ENCODE measurements at places on chromosomes 5 and 9.

DNA sequence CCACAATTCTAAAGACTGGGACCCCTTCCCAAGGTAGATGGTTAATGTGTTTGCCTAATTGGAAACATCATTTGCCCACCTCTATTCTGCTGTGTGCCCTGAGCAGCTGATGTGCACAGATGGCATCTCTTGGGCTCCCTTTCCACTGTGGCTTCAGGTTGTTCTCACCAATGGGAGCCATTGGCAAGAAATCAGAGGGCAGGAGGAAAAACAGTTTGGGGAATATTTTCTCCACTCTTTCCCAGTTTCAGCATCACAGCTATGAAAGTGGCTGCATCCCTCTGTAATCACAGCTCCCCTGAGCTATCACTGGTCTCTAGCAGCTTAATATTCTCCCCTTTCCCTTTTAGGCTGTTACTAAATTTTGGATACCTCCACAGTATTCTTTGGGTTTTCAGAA is 911.6 kb upstream of the SEMA6A start:
- no peak for DNase-seq

GRCh38 chr9:3323714-3324113 is 202.1 kb downstream of the RFX3 start:
- DNase-seq: no peak

- no peak for DNase-seq
Observed at GRCh38 chr9:111843971-111844370, 49.2 kb upstream of the SHOC1 start.

GRCh38 chr5:177370488-177371119 is 12.9 kb downstream of the RGS14 start:
- peak; percentile 72 for DNase-seq

DNA sequence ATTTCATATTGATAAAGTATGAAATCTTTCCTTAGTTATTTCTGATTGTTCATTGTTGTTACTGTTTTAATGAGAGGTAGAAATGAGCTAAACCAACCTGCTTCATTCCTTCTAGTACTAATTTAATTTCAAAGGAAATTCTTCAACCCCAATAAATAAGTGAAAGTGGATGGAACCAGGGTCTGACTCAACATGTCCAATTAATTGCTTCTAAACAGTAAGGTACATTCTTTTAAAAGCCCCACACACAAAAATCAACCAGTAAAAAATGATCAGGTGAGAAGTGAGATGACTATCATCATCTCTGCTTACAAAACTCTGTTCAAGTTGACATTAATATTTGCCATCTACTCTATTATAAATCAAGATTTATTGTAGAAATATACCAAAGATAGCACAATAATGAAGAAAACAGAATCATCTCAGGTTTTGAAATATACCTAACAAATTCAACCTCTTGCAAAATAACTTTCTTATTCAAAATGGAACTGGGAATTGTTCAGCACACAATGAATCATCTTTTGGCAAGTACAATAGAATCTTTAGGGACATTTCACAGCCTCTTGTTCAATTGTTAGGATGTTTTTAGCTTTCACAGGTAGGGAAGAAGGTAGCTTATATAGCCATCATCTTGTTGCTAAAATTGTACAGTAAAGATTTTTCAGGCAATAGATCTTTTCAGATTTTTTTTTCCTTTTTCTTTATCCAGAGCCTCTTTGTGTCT is 114.5 kb downstream of the RPS23 start:
- no peak for DNase-seq

- no peak for DNase-seq
Observed at GRCh38 chr5:39256477-39257235, 37.3 kb upstream of the FYB1 start.

GRCh38 chr5:107687937-107688336 is 17.2 kb upstream of the EFNA5 start:
- DNase-seq: no peak

DNA sequence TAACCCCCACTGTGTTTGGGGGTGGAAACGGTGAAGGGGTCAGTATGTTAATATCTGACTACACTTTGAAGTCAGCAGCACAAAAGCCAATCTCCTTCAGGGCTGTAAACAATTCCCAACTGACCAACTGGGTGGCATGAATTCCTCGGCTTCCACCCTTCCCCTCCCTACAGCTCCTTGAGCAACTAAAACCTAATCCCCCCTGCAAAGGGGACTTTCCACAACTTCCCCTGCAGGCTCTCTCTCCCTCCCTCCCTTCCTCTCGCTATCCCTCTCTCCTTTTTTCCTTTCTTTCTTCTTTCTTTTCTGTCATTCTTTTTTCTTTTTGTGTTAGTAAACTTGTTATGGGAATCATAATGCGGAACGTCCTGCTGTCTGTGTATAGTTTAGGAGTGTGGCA is 65.1 kb upstream of the PTCH1 start:
- DNase-seq: no peak

GRCh38 chr5:160371294-160371693 is 868 bp upstream of the C1QTNF2 start:
- no peak for DNase-seq

DNA sequence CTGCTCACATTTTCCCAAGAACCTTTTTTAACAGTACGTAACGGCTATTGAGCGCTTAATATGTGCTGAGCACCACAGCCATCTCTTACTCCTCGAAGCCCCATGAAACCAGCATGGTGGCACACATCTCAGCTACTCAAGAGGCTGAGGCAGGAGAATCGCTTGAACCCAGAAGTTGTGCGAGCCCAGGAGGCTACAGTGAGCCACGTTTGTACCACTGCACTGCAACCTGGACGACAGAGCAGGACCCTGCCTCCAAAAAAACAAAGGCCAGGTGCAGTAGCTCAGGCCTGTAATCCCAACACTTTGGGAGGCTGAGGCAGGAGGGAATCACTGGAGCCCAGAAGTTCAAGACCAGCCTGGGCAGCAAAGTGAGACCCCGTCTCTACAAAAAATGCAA is 28.2 kb downstream of the AQP7 start:
- DNase-seq: no peak

GRCh38 chr5:151491062-151491461 is 43.7 kb downstream of the SLC36A1 start:
- DNase-seq: no peak

GRCh38 chr9:137213160-137214060 is 7.9 kb downstream of the NDOR1 start:
- no peak for DNase-seq

GRCh38 chr5:147560718-147561331 is 51.0 kb upstream of the DPYSL3 start:
- DNase-seq: no peak

DNA sequence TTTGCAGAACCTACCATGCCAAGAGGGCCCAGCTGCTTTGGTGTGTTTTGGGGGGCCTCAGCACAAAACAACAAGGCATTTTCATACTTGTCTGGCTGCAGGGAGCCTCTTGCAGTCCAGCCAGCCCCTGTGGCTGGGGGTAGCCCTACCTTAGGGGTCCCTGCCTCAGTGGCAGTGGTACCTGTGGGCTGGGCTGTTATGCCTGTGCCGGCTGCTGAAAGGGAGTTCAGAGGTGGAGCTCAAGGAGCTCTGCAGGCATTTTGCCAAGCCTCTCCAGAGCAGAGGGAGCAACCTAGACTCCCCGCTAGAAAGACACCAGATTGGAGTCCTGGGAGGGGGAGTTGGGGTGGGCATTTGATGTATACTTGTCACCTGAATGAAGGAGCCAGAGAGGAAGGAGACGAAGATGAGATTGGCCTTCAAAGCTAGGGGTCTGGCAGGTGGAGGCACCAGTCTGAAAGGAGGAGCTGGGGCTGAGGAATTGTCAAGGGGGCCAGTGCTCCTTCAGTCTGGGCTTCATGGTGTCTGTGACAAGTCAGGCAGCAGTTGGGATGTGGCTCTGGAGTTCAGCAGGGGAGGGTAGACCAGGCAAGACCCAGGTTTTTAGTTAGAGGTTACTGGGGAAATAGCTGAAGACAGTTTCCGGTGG is 1.5 kb downstream of the SHROOM1 start:
- DNase-seq: no peak

- no peak for DNase-seq
Observed at GRCh38 chr9:91465420-91465819, 41.8 kb upstream of the NFIL3 start.

GRCh38 chr5:33319841-33320240 is 120.9 kb upstream of the TARS1 start:
- DNase-seq: no peak

DNA sequence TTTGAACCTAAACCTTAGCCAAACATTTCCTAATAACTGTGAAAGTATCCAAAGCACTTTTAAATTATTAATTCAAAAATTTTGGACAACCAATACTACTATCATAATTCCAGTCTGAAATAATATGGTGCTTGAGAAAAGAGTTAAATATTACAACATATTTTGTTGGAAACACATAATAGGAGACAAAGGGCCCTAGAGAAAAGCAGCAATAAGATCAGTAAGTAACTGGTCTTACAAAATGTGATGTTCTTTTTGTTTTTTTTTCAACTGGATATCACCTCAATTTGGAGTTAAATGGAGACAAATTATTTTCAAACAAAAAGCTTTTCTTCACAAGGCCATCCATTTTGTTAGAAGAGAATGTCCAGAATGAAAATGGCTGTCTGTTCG is 21.1 kb downstream of the SRFBP1 start:
- no peak for DNase-seq

DNA sequence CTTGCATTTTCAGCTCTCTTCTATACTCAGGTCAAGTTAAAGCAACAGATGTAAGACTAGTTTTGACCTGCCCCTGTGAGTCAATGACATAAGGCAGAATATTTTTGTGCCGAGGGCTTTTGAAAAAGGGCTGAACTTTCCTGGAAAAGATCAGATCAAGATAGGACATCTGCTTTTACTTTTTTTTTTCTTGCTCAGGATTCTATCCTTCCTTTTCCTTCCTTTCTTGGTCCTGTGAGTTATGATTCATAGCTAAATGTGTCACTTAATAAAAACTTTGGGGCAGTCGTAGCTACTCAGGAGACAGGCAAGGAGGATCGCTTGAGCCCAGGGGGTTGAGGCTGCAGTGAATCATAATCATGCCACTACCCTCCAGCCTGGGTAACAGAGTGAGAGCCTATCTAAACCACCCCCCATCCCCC is 84.3 kb upstream of the BRINP1 start:
- no peak for DNase-seq

DNA sequence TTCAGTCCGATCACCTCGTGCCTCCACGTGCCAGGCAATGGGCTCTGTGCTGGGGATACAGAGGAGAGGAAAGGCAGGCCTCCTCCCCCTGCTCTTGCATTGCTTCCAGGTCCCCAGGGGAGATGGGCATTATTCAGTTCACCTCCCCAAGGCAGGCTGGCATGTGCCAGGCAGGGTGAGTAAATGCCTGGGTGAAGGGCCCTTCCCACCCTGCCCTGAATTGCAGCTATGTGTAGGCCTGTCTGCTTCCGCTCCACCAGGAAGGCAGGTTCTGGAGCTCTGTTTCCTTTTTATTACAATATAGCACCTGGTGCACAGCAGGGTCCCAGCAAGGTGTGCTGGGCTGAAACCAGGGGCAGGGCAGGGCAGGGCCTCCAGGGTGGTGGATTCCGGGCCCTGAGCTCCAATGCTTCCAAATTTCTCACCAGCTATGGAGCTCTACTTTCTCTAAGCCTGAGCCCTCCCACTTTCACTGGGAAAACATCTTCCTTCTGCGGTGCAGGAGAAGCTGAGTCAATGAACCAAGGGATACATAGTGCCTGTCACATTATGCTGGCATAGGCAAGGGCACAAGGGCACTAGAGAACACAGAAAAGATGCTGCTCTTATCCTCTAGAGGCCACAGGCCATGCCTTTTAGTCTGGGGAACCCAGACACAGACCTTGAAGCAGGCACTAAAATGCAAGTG is 42.0 kb downstream of the SHB start:
- DNase-seq: no peak

GRCh38 chr5:132300577-132301343 is 6.6 kb downstream of the SLC22A4 start:
- DNase-seq: no peak

DNA sequence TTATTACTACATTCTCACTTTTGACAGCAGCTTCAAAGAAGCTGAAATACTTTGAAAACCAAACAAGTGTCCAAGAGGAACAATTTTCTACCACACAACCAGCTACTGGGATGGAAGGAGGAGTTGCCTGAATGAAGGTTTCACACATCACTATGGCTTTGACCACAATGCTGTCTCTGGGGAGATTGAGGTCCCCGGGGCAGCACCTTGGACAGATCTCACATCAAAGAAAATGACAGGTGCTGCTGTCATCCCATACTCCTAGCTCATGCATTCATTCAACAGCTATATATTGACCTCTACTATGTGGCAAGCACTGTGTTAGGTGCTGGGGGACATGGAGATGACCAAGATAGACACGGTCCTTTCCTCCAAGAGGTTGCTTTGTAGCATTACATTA is 233.2 kb upstream of the RASEF start:
- DNase-seq: no peak

DNA sequence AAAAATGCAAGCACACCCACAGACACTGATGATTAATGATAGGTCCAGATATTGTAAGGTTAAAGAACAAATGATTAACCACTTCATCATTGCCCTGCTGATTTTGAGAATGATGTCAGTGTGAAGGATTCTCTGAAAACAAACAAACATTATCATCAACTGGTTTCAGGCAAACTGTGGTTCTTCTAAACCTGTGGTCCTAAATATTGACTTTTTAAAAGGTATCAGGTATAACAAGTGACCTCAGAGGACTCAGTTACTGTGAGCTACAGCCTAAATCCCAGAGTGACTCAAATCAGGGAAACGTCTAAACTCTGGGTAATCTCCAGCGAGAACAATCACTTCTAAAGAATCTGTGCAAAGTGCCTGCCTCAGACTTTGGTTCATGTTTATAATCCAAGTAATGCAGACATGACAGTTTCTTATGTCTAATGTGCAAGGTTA is 172.3 kb upstream of the CDH6 start:
- DNase-seq: no peak

GRCh38 chr5:170151097-170151831 is 45.6 kb downstream of the FOXI1 start:
- DNase-seq: peak; percentile 36

DNA sequence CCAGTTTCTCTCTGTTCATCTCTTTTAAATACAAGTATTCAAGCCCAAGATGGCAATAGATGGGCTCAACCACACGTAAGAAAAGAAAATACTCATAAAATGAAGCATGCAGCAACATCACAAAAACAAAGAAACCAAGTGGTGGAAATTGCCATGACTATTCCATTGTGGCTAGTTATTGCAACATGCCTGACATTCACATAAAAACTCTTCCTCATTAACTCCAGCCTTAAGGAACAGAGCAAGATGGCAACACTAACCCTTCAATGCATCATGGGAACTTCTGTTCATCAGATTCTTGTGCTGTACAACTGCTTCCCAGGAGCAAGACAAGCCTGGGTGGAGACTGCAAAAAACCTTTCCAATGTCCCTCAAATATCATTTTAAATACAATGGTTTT is 1.4 kb upstream of the GLIS3 start:
- DNase-seq: no peak

GRCh38 chr9:72355153-72355552 is 9.9 kb downstream of the ZFAND5 start:
- DNase-seq: no peak

GRCh38 chr5:6545770-6546690 is 86.8 kb downstream of the NSUN2 start:
- DNase-seq: no peak

GRCh38 chr5:157741131-157741530 is 2.4 kb upstream of the LSM11 start:
- no peak for DNase-seq

GRCh38 chr5:55966284-55966683 is 28.5 kb downstream of the IL6ST start:
- DNase-seq: no peak

GRCh38 chr5:141904551-141904950 is 19.1 kb upstream of the DELE1 start:
- DNase-seq: no peak
